NT2/D1 (cell line): ENCODE measurements at places on chromosomes 11 and 22.

- no peak for DNase-seq
Measured at GRCh38 chr11:123273616-123274015, 78.6 kb upstream of the CLMP start.

- no peak for DNase-seq
Measured at GRCh38 chr11:19633276-19633675, 79.4 kb upstream of the NAV2 start.

DNA sequence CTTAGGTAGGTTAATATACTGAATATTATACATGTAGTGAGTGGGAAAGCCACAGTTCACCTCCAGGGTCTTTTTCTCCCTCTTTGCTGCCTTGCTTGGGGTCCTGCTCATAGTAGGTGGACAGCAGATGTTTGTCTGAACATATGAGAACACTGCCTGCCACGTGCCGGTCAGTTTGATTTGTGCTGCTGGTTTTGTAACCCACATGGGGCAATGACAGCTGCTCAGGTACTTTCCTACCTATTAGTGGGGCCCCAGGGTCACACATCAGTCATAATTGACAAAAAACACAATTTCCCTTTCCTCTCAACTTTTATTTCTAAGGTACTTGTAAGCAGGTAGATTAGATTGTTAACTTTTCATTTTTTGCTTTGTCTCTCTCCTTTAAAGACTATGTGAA is 43.8 kb downstream of the BMAL1 start:
- no peak for DNase-seq

DNA sequence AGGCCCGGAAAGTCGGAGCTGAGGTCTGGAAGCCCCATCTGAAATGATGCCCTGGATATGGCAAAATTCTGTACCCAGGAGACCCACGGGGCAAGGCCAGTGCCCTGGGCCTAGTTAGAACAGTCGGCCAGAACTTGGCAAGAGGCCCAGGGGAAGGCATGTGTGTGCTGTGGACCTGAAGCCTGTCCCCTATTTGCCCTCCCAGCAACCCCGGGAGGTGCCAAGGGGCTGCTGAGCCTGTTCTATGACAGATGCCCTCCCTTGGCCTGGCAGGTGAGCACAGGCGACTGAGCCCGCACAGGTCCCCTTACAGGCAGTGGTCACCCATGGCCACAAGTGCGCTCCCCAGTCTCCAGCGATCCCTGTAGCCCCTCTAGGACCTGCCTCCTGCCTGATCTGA is 51.7 kb downstream of the NAT10 start:
- no peak for DNase-seq

DNA sequence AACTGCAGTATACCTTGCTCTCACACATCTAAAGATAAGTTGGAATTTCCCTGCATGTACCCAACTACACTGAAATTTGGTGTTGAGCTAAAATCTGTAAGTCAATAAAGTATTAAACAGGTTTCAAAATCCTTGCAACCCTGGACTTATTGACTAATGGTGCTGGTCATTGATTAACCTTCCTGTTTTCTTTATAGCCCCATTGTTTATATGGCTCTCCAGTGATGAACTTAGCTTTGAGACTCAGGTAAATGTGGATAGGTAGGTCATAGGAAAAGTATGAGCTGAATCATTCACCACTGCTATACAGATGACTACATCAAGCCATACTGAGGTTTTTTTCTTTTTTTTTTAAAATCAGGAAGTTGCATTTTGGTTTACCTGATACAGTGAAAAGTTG is 132.7 kb downstream of the FAT3 start:
- DNase-seq = no peak

GRCh38 chr11:84384731-84385130 is 1098.6 kb upstream of the CCDC90B start:
- DNase-seq = peak; percentile 38

DNA sequence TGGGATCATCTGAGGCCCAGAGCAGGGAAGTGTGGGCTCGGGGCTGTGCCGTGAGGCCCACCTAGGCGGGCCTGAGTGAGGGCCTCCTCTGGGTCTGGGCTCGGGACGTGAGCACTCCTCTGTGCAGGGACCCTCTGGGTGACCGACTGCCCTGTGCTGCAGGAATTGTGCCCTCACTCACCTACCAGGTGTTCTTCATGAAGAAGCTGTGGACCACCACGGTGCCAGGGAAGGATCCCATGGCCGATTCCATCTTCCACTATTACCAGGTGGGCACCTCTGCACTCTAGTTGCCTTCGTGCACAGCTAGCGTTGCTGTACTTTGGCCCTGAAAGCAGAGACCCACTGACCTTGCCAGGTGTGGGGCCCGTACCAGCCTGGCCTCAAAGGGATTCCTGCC is 80.5 kb downstream of the MYO7A start:
- no peak for DNase-seq
